Hindlimb muscle (tissue), 1 donor: ENCODE measurements at places on chromosomes 13 and 19. TPM values are rescaled to one million over a fixed set of nuclear protein-coding genes. Genes with fewer than 3 reads are reported as not detected.

Gene ZSCAN1
- 1.6 TPM for polyA plus RNA-seq

DNA sequence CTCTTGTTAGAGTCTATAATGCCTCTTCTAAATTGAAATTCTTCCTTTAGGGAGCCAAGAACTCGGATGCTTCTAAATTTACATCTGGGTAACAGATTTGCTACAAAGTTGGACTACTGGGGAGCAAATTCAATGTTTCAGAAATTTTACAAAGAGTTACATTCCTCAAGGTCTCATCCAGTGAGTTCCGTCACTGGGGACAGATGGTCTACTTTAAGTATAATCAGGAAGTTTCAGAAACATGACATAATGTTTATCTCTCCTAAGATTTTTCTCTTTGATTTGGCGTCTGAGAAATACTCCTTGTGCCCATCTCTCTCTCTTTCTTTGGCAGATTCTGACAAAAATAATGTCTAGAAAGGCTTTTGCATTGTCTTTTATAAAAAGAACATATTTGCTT is 81.5 kb upstream of the MBNL2 start:
- no peak for DNase-seq

Gene TEX101
- not detected for polyA plus RNA-seq

- DNase-seq = no peak
Measured at GRCh38 chr13:45731455-45731854, 29.3 kb downstream of the CBY2 start.

DNA sequence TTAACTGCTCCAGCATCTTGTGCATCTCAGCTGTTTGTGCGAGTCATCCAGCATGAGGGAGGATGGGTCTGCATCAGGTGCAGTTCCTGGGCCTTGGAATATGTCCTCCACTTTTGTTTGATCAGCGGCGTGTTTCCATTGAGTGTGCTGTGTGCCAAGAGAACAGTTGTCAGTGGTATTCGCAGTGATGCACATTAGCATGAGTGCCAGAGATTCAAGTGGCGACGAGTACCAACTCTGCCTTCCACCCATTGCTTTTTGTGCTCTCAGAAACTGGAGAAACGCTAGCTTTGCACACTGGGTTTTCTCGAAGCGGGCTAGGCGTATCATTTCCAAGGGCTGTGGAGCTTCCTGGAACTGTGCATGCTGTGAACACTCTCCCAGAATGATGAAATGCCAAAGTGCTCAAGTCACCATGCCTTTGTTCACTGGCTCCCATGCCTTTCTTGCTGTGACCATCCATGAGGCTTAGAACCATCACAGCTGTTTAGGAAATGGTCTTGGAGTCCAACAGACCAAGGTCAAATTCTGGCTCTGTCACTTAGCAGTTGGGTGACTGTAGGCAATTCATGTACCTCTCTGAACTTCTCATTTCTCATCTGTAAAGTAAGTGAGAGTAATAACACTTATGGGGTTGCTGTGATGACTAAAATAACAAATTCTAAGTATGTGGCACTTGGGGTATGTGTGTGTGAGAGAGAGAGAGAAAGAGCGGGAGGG is 18.4 kb downstream of the LRCH1 start:
- no peak for DNase-seq

GRCh38 chr13:29855009-29855408 is 4.6 kb upstream of the UBL3 start:
- no peak for DNase-seq

Gene SIGLEC10
- polyA plus RNA-seq = 1.7 TPM

GRCh38 chr19:33554821-33555220 is 33.2 kb upstream of the PEPD start:
- no peak for DNase-seq
